Activated naive CD8-positive, alpha-beta T cell treated with anti-CD3 and anti-CD28 coated beads, Interleukin-2, amount 10 ng/mL, durations not matched to agents 7 days and 5 days (primary cell): ENCODE measurements at places on chromosomes 3 and 15. TPM values are rescaled to one million over a fixed set of nuclear protein-coding genes. Genes with fewer than 3 reads are reported as not detected.

DUSP7 gene
- 31.3 TPM for total RNA-seq

GTF2A2 gene
- total RNA-seq, result 96.1 TPM

FBXW12 gene
- not detected for total RNA-seq

KCNMB2 gene
- total RNA-seq, result not detected

KLHL40 gene
- total RNA-seq, result not detected

RASSF1 gene
- 183 TPM for total RNA-seq

GOLGA6L7 gene
- not detected for total RNA-seq

FGF12 gene
- not detected for total RNA-seq

ZNF860 gene
- total RNA-seq, result not detected

SCG5 gene
- 2.7 TPM for total RNA-seq

WWTR1 gene
- total RNA-seq, result 0.55 TPM

LIPH gene
- total RNA-seq, result not detected

A4GNT gene
- not detected for total RNA-seq

PLA2G4E gene
- not detected for total RNA-seq

SOX14 gene
- total RNA-seq, result not detected

GNAT1 gene
- total RNA-seq, result not detected

ATP10A gene
- total RNA-seq, result 60.3 TPM

ANKRD63 gene
- 0.26 TPM for total RNA-seq

CISH gene
- total RNA-seq, result 365 TPM

CPLX3 gene
- 0.28 TPM for total RNA-seq

EIF5A2 gene
- 11.4 TPM for total RNA-seq

RASGRF1 gene
- total RNA-seq, result not detected

TMEM108 gene
- total RNA-seq, result not detected

LYZL4 gene
- total RNA-seq, result not detected

ITGA11 gene
- 0.57 TPM for total RNA-seq

CILP gene
- 0.17 TPM for total RNA-seq

HRH1 gene
- total RNA-seq, result 0.45 TPM

B3GALNT1 gene
- 10.4 TPM for total RNA-seq

OIP5 gene
- 17.1 TPM for total RNA-seq

PLSCR2 gene
- total RNA-seq, result not detected

TRPM1 gene
- not detected for total RNA-seq

TLR9 gene
- total RNA-seq, result 1.6 TPM

IMPDH2 gene
- 145 TPM for total RNA-seq

NR2E3 gene
- not detected for total RNA-seq

KY gene
- not detected for total RNA-seq

C3orf20 gene
- 0.25 TPM for total RNA-seq

ITIH1 gene
- total RNA-seq, result not detected

ACKR2 gene
- total RNA-seq, result 3.9 TPM

UACA gene
- 2.8 TPM for total RNA-seq

PROK2 gene
- total RNA-seq, result not detected

ATP2B2 gene
- total RNA-seq, result not detected

GOLGB1 gene
- 41.3 TPM for total RNA-seq

C3orf70 gene
- not detected for total RNA-seq

CCR8 gene
- 1.2 TPM for total RNA-seq

PPP1R14D gene
- total RNA-seq, result not detected

C15orf39 gene
- 45.9 TPM for total RNA-seq

MUSTN1 gene
- total RNA-seq, result 1.3 TPM
